ENCODE measurements at places on chromosomes 5 and 9.

DNA sequence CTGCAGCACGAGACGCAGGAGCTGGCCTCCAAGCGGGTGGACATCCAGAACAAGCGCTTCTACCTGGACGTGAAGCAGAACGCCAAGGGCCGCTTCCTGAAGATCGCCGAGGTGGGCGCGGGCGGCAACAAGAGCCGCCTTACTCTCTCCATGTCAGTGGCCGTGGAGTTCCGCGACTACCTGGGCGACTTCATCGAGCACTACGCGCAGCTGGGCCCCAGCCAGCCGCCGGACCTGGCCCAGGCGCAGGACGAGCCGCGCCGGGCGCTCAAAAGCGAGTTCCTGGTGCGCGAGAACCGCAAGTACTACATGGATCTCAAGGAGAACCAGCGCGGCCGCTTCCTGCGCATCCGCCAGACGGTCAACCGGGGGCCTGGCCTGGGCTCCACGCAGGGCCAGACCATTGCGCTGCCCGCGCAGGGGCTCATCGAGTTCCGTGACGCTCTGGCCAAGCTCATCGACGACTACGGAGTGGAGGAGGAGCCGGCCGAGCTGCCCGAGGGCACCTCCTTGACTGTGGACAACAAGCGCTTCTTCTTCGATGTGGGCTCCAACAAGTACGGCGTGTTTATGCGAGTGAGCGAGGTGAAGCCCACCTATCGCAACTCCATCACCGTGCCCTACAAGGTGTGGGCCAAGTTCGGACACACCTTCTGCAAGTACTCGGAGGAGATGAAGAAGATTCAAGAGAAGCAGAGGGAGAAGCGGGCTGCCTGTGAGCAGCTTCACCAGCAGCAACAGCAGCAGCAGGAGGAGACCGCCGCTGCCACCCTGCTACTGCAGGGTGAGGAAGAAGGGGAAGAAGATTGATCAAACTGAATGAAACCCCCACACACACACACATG is 654 bp downstream of the PURA start:
- no peak for DNase-seq

- no peak for DNase-seq
These were observed 22.8 kb upstream of the FUBP3 start for GRCh38 chr9:130556396-130557076.

- DNase-seq, result no peak
These were observed 719.4 kb downstream of the SEMA5A start for GRCh38 chr5:8826508-8826907.

DNA sequence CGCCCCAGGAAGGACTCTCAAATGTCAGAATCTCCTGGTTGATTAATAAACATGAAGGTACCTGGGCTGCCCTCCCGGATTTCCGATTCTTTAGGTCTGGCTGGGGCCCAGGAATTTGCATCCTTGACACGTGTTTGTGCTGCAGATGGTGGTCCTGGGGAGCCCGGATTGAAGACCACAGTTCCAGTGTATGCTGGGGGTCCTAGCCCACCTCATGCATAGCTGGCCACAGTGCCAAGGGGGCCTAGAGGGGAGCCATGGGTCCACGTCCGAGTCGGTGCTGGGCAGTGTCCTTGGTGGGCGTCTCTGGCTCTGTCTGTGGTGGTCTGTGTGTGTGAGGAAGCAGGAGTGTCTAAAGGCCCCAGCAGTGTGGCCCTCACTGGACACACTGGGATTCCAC is 3.2 kb downstream of the NCS1 start:
- no peak for DNase-seq

DNA sequence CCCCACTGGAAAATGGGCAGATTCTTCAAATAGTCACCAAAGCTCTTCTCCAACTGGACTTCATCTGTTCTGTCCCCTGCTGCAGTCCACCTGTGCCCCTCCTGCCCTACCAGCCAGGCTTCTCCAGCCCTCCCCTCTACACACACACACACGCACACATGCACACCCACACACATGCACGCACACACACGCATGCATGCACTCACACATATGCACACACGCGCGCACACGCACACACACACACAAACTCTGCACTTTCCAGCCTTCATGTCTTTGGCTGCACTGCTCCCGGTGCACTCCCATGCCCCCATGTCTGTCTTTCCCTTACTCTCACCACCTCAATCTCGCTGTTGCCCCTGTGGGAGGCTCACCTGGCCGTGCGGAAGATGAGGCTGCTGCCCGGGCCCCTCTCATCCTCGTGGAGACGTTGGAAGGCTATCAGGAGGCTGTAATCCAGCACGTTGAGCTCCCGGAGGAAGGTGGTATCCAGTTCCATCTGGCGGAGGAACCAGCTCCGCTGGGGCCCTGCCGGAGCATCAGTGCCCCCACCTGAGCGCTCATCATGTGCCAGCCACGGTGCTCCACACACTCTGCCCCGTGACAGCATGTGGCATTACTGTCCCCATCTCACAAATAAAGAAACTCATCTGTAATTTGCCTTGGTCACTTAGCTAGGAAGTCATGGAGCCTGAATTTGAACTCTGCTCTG is 5.7 kb downstream of the PIP5KL1 start:
- DNase-seq, result no peak

GRCh38 chr5:172642051-172642409 is 967 bp downstream of the NEURL1B start:
- DNase-seq, result peak; percentile 30

DNA sequence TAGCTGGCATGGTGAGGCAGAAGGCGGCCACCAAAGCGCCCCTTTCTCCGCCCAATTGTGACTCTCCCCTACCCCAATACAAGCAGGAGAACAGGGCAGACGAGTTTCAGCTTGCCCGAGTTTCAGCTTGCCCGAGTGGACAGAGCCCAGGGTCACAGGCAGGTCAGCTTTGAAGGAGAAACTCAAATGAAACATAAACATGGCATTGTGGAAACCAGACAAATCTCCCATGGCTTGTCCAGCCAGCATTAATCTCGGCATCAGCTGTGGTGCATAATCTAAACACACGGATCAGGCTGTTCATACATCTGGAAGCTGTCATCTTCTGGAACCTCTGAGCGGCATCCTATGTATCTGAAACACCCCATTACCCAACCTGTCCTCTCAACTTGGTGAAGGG is 16.9 kb downstream of the PTCH1 start:
- no peak for DNase-seq
